ENCODE measurements at places on chromosomes 5 and 9.

GRCh38 chr5:112983363-112983762, 6.8 kb downstream of the DCP2 start:
- DNase-seq, result no peak

DNA sequence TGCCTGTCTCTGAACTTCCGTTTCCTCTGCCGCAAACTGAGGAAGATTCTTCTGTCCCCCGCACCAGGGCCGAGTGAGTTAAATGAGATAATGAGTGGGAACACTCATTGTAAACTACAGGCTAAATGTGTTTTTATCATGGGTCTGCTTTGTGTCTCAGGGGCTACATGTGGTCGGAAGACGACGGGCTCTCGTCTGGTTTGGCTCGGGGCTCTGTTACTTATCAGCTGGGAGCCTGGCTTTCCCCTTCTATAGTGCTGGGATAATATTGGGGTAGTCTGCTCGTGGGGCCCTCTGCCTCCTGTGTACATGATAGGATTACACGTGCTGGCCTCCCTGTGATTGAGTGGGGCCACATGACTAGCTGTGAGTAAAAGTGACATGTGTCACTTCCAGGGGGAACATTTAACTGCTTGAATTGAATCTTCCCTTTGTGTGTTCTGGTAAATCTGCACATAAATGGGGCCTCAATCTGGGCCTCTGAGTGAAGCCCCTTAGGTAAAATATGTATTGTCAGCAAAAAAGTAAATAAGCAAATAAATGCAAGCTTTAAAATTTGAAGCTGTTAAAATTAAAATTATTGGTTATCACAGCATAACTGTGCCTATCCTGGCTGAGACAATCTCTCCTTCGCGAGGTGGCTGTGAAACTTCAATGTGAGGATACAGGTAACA, 86.9 kb upstream of the SH3PXD2B start:
- DNase-seq, result no peak

- DNase-seq, result peak; percentile 44
These were observed 300.8 kb upstream of the PANK3 start for GRCh38 chr5:168879929-168880328.

DNA sequence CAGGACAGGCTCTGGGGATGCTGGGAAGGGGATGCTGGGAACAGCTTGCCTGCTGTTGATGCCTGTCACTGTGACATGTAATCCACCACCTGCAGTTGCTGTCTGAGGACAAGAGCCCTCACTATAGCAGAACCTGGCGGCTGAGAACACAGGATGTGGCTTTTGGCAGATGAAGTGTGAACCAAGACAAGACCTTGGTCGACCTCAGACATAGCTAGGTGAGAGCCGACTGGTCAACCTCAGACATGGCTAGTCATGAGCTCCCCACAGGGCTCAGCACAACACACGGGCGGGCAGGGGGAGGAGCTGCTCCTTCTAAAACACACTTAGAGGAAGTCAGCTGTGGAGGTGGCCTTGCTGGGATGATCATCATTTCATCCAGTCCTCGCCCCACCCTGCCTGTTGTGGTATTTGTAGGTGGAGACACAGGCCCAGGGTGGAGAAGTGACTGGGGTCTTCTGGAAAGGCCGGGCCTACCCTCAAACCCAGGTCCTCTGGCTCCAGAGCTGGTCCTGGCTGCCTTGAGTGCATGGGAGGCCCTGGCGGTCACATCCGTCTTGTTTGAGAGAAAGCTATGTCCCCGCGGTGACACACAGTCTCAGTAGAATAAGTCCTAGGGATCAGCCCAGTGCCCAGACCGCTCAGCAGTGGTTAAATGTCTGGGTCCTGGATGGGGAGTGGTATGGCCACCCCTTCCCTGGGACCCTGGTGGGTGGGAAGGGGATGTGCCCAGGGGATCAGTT, 6.1 kb downstream of the SUSD3 start:
- DNase-seq, result peak; percentile 91

DNA sequence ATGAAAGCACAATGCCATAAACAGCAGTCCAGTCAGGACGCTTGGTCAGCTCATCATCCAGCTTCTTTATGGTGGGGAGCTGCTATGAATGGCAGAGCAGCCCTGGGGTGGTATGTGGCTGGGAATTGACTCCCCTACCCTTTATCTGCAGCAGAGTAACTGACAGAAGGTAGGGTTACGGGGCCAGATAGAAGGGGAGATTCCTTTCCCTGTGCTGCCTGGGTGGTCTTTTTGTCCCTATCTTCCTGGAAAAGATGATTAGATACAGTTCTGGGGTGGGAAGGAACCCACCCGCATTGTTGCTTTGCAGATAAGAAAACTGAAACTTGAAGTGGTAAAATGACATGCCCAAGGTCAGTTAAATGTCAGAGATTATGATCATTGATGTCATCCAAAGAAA, 405.5 kb downstream of the ARHGEF28 start:
- no peak for DNase-seq

- peak; percentile 14 for DNase-seq
These were observed 147.5 kb upstream of the FGF10 start for GRCh38 chr5:44536650-44537260.

DNA sequence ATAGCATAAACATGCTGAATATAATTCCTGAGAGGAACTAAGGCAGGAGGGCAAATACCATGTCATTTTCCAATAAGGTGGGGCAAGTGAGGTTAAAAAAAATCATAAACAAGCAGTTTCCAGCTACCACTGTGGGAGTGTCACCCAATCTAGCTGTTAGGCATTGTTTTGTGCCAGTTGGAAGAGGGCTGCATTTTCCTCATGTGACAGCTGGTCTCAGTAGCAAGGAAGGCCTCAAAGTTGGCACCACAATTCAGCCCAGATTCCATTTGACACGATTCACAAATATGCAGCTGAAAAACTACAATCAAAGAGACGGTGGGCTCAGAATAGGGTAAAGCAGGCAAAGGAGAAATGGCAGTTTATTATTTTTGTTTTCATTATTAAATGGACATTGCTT, 636.1 kb downstream of the KIF4B start:
- DNase-seq, result no peak

DNA sequence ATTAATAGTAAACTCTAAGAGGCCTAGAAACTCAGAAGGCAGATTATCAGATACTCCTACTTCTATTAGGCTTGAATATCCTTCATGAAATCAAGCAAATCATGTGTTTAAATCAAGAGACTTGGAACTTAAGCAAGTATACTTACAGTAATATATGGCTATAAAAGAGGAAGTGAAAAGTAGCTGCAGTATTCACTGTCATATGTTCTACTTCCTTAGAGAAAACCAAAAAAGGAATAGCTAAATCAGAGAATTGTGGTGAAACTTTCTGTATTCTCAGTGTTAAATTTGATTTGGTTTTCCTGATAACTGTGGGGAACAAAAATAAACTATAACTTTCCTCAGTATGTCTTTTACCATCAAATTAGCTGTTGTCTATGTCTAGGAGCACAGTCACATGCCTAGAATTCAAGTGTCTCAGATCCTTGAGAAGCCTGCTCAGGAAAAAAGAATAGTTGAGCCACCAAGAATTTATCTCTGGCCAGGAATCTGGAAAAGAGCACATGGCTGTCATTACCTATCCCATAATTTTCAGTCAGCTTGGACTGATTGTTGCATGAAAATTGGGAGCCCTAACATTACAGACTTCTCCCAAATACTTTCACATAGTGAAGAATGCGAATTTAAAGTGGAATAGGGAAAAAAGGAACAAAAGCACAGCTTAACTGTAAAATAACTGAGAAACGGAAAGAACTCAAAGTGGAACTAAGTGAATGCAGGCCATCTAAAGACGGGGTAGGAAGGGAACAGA, 1.7 kb downstream of the FKBP15 start:
- peak; percentile 35 for DNase-seq

GRCh38 chr9:72440992-72441847, 76.2 kb upstream of the ZFAND5 start:
- DNase-seq, result no peak

DNA sequence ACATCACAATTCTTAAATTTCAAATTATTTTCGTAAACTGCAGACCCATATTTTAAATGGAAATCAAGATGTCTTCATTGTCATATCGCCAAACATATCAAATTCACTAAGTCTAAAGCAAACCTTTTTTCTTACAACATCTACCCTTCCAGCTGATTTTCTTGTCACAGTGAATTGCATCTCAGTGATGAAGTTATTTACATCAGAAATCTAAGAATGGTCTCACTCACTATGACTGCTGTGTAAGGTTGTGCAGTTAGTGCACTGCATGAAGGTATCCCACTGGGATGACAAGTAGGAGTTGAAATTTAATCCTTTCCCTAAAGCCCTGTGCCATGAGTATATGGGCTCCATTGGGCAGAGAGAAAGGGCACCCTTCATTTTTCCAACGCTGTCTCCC, 399.4 kb upstream of the ITGA1 start:
- DNase-seq, result no peak

DNA sequence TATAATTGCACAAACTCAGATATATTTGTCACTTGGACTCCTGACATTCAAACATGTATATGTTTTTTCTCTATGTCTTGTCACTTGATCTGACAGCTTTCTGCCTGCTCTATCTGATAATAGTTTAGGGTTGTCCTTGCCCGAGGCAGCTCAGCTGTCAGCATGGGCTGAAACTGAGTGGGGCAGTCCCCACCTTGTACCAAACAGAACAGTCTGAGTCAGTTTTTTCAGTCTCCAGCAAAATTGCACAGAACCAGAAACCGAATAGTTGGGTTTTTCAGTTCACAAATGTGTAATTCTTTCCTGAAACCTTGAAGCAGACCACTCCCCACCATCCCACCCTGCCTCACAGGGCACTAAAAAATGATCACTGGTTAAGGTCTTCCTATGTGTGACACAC, 9.5 kb upstream of the HAND1 start:
- DNase-seq, result peak; percentile 88

DNA sequence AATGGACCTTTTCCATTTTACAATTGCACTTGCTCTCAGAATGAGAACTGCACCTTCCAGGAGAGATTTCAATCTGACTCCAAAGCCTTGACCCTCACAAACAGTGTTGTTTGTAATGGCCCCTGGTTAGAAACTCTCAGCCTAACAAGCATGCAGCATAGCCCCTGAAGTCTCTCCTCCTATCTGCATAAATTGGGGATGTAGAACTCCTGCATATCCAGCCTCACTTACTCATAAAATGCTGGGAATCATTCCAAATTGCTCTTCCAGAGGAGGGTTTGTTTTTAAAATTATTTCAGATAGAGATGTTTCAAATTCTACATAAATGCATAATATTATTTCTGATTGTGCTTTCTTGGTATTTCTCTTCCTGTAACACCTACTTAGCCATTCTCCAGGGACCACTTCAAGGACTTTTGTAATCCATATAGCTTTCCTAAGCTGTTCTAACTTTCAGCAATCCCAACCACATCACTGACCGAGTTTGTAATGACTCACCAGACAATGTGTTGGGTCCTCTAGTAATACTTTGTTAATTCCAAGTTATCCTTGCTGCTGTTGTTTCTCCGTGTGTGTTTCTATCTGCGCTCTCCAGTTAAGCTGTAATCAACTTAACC, 143.8 kb upstream of the CCDC152 start:
- DNase-seq, result no peak

- no peak for DNase-seq
These were observed 37.7 kb upstream of the PSD2 start for GRCh38 chr5:139757727-139758509.

DNA sequence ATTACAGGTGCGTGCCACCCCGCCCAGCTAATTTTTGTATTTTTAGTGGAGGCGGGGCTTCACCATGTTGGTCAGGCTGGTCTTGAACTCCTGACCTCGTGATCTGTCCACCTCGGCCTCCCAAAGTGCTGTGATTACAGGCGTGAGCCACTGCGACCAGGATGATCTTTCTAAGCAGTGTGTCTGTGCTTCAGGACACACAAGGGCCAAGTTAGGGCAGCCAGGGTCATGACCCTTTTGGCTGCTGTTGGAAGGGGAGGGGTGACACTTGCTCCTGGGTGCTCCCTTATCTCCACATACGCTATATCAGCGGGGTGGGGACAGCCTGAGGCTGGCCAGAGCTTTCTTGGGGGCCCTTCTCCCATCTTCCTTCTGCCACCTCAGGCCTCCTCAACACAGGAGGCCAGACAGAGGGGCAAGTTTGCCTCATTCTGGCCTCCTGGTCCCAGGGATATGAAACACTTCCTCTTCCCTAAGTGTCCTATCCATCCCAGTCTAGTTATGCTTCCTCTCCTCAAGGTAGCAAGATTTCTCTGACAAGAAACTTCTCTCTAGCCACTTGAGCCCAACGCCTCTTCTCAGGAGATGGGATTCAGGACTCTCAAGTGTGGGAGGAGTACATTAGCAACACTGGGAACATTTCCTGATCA, 1.9 kb upstream of the ZNF79 start:
- no peak for DNase-seq

DNA sequence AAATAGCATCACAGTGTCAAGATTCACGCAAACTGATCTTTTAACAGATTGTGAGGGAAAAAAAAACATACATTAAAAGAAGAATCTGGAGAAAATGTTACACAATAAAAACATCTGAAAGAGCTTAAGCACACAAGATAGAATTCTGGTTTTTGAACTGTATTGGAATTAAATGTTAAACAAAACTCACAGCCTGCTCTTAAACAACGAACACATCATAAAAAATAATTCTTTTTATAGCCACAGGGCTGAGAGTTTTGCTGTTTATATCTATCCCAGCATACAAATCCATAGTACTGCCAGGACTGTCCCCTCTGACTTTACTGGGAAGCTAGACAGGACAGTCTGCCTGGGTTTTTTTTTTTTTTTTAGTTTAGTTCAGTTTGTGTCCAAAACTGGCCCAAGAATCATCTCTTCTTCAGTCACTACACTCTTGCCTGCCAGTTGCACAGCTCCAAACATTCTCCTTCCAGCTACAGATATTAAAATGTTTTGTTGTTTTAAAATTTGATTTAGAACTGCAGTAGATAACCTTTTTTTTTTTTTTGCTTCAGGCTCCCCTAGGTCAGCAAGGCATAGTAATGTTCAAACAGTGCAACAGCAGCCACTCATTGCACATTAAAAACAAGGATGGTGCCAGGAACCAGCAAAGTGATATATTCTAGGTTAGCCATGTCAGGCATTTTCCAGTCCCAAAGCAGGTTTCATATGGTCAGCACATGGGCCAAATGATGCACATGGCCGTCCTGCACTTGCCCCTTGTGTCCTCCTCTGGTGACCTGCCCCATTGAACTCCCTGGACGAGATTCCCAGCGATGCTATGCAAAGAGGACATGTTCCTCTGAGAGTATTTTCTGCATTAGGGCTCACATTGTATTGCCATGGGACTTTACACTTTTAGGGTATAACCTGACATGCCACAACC, 173.6 kb downstream of the ARL15 start:
- no peak for DNase-seq

GRCh38 chr5:116661419-116661818, 86.8 kb upstream of the SEMA6A start:
- no peak for DNase-seq

DNA sequence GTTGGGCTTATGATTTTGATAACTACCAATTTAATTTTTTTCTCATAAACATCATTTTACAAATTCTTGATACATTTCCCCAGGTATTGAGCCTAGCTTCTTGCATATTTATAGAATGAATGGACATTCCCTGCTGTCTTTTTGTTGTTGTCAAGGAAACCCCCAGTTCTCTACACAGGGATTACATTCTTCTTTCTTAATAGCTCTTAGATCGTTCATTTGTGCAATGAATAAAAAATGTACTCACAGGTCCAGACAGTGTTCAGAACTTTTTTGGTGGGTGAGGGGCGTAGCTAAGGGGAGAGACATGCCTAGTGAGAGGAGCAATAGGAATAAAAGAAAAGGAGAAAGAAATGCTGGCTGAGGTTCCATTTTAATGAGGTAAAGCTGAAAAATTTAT, 58.6 kb downstream of the VCAN start:
- no peak for DNase-seq

Measured in GM20000 (cell line).